SJCRH30 (cell line): ENCODE measurements at places on chromosomes 11 and 22.
A peak's percentile ranks its signal among the peaks of the same experiment; 100 is the strongest.

GRCh38 chr11:130157101-130157500 is 2.5 kb upstream of the ST14 start:
- DNase-seq, result no peak

GRCh38 chr22:25950111-25950510 is 208.1 kb downstream of the MYO18B start:
- DNase-seq, result no peak

- DNase-seq, result no peak
Observed at GRCh38 chr11:40095446-40095845, 1364.0 kb downstream of the LRRC4C start.

GRCh38 chr22:45996241-45997076 is 19.5 kb upstream of the WNT7B start:
- peak; percentile 27 for DNase-seq

GRCh38 chr11:11570823-11571222 is 51.0 kb downstream of the GALNT18 start:
- no peak for DNase-seq

- no peak for DNase-seq
Observed at GRCh38 chr11:110778343-110778742, 66.1 kb upstream of the ARHGAP20 start.

GRCh38 chr11:44859528-44859925 is 91.2 kb downstream of the TP53I11 start:
- no peak for DNase-seq

DNA sequence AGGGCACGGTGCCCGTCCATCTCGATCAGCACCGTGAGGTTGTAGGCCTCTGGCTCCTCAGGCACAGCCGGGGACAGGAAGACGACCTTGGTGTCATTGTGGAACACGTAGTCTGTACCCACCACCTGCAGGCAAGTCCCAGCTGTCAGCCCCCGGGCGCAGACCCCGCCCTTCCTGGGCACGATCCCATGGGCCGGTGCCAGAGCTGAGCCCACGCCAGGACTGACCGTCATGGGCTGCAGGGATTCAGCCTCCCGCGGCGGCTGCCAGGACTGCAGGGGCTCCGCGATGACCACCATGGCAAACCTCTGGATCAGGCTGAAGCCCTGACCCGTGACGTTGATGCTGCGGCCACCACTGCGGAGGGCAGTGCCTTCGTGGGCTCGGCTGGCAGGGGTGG is 11.8 kb upstream of the MAPK11 start:
- DNase-seq, result no peak

DNA sequence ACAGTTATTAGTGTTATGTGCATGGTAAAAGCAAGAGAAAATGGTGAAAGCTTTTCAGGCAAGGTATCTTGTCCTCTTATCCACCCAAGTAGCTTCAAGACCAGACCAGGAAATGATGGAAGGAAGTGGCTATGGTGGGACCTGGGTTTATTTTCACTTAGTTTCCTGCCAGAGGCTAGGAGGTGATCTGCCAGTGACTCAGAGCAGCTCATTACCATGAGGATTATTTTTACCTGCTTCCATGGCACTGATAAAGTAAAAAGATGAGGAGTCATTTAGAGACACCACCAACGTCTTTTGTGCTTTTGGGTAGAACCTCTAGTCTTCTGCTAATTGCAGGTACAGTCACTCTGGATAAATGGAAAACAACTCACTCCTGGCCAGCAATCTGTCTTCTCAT is 339.9 kb upstream of the KIRREL3 start:
- no peak for DNase-seq

GRCh38 chr11:63814383-63814736 is 1.1 kb downstream of the SPINDOC start:
- no peak for DNase-seq

GRCh38 chr22:28910569-28911303 is 27.4 kb downstream of the ZNRF3 start:
- no peak for DNase-seq

- no peak for DNase-seq
Observed at GRCh38 chr11:59062602-59063529, 23.2 kb upstream of the GLYATL1B start.

GRCh38 chr11:11807811-11808782 is 33.7 kb upstream of the USP47 start:
- DNase-seq, result no peak

- DNase-seq, result no peak
Observed at GRCh38 chr11:124152770-124153407, 30.3 kb upstream of the OR10D3 start.

DNA sequence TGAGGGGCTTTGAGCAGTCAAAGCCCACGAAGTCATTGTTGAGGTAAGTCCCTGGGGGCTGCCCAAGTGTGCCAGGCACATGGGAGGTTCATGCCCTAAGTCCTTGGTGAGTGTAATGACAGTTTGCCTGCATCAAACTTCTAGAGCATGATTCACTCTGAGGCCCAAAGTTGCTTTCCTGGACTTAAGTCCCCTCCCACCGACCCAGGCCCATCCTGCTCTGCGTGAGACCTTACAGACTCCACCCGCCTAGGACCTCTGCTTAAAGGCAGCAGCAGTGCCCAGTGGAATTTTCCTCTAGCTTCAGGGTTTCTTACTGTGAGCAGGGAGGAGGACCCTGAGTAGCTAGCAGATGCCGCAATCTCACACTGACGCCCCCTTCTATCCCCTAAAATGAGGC is 5.7 kb upstream of the PVALB start:
- no peak for DNase-seq

- DNase-seq, result no peak
Observed at GRCh38 chr11:21534288-21534687, 658.6 kb upstream of the ANO5 start.

DNA sequence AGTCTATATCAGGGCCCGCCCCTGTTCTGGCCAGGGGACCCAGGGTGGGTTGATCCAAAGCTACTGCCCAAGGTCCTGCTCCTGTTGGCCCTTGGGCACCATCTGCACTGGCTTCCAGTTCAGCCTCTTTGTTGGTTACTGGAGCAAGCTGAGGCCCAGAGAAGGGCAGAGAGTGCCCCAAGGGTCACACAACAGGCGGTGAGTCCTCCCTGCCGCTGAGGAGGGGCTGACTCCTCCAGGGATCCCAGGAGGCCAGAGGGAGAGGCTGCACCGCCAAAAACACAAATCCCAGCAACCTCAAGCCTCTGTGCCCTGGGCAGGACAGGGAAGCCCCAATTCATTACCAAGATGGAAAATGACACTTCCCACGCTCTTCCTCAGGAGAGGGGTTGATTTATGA is 61.3 kb downstream of the MACROD1 start:
- no peak for DNase-seq

DNA sequence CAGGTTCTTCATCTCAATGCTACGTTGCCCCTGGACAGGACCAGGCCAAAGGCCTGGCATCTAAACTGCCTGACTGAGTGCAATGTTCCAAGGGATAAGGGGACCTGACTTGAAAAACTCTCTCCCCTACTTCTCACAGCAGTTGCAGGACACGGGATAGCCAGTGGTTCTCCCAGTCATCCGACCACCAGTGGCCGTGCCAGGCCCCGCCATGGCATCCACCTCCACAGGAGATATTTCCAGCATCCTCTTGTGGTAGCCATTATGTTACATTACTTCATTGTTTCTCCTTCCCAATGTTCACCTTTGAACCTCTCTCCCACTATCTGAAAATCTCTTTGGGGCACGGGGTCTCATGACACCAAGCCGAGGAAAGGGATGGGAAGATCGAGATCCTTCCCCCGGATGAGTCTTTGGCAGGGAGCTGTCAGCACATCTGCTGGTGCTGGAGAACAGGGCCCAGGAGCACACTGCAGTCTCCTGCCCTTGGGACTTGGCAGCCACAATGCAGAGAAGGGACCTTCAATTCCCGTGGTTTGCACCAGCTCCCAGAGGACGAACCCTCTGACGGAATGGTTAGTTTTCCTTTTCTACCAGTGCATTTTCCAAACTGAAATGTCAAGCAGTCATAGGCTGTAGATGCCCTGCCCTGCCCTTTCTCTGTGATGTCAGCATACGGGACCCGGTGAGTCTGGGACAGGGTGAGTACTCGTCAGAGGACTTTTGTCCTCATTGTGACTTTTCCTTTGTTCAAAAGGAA is 121.2 kb downstream of the ETS1 start:
- no peak for DNase-seq

- DNase-seq, result no peak
Observed at GRCh38 chr22:17842386-17842785, 68.1 kb upstream of the BID start.

GRCh38 chr11:62622476-62623089 is 797 bp upstream of the B3GAT3 start:
- no peak for DNase-seq

DNA sequence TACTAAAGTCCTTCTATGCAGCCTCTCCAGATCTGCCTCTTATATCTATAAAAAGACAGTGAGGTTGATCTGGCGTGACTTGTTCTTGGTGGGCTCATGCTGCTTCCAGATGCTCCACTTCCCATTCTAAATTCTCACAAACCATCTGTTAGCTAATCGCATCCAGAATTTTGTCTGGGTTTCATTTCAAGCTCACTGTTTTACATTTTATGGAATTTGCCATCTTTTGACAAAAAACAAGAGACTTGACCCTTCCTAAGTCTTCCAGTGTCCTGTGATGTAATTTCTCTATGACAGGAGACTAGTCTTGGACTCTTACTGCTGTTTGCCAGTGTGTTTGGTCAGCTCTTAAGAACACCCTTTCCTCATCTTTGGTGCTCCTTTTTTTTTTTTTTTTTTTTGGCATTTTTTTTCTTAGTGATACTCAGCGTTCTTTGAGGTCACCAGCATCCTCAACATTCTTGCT is 23.0 kb downstream of the CRKL start:
- no peak for DNase-seq

GRCh38 chr22:33781411-33781810 is 138.9 kb downstream of the LARGE1 start:
- DNase-seq, result no peak

DNA sequence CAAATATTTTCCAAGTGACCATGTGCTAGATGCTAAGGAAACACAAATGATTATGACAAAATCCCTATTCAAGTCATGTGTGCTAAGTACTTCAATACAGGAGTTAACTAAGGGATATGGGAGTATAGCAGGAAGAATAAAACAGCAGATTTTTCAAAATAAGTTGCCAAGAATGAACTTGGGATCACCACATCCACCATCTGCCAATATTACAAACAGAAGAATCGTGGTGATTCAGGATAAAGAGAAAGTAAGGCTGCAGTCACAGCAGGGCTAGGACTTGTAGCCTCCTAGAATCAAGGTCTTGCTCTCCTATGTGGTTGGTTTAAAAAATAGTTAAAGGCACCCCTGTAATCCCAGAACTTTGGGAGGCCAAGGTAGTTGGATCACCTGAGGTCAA is 34.3 kb downstream of the MRTFA start:
- no peak for DNase-seq

- DNase-seq, result no peak
Observed at GRCh38 chr22:41752011-41752970, 48.2 kb upstream of the CCDC134 start.

DNA sequence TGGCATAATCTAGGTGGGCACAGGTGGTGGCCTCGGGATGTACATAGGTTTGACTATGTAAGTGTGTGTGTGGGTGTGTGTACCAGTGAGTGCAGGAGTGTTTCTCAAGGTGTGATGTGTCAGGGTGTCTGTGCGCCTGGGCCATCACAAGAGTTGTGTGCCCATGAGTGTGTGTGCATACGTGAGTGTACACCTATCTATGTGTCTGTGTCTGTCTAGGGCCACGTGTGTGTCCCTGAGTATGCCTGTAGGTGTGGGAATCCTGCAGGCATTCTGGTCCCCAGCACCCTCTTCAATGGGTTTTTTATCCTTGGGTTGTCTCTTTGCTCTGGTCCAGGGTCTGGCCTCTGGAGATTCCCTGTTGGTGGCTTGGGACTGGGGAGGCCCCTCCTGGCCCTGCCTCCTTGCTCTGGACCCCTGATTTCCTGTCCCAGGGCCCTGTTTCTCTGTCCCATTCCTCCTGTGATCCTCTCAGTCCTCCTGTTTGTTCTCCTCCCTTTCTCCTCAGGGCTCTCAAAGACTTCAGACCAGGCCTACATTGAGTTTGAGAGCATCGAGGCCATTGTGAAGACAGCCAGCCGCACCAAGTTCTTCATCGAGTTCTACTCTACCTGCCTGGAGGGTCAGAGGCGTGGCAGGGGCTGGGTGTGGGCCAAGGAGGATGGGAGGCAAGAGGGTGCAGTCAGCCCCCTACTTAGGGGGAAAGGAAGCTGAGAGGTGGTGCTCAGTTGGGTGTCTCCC is 9.4 kb downstream of the INPPL1 start:
- no peak for DNase-seq

GRCh38 chr11:19218216-19218615 is 16.4 kb upstream of the CSRP3 start:
- no peak for DNase-seq

DNA sequence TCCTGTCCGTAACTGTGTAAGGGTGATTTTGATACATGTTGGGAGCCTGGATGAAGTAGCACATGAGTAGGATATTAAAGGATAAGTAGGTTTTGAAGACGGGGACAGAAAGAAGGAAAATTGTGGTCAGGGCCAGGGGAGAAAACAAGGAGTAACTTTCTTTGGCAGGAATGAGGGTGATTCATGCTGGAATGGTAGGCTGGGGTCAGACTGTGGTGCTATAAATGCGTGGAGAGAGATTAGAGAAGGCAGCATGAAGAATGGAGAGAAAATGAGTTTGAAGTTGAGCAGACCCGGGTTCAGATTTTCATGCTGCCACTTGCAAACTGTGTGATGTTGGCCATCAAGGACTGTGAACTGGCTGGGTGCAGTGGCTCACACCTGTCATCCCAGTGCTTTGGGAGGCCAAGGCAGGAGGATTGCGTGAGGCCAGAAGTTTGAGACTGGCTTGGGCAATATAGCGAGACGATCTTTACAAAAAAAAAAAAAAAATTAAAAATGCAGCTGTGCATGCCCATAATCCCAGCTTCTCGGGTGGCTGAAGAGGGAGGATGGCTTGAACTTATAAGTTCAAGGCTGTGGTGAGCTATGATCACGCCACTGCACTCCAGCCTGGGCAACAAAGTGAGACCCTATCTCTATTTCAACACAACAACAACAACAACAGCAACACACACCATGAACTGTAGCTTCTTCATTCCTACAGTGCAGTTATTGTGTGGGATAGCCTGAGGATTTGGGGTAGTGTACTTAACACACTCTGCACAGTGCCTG is 22.3 kb downstream of the ZBTB16 start:
- DNase-seq, result no peak

GRCh38 chr11:73219396-73220285 is 1.6 kb downstream of the P2RY2 start:
- DNase-seq, result no peak

DNA sequence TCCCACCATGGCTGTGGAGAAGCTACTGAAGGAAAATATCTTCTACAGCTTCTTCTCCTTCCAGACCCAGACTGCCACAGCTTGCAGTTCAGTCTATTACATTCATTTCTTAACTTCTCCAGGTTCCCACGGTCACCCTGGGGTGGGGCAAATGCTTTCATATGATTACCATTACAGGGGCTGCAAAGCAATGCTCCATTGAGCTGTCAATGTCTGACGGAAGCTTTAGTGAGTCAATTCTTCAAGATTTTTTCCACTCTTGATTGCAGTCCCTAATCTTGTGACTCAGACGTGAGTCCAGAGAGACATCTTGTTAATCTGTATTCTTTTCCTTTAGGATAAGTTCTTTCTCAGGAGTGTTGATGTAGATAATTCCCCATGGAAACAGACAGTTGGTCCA is 233.4 kb upstream of the DDI1 start:
- DNase-seq, result no peak
